ENCODE measurements at places on chromosomes 16 and 17. TPM values are rescaled to one million over a fixed set of nuclear protein-coding genes. Genes with fewer than 3 reads are reported as not detected.

DNA sequence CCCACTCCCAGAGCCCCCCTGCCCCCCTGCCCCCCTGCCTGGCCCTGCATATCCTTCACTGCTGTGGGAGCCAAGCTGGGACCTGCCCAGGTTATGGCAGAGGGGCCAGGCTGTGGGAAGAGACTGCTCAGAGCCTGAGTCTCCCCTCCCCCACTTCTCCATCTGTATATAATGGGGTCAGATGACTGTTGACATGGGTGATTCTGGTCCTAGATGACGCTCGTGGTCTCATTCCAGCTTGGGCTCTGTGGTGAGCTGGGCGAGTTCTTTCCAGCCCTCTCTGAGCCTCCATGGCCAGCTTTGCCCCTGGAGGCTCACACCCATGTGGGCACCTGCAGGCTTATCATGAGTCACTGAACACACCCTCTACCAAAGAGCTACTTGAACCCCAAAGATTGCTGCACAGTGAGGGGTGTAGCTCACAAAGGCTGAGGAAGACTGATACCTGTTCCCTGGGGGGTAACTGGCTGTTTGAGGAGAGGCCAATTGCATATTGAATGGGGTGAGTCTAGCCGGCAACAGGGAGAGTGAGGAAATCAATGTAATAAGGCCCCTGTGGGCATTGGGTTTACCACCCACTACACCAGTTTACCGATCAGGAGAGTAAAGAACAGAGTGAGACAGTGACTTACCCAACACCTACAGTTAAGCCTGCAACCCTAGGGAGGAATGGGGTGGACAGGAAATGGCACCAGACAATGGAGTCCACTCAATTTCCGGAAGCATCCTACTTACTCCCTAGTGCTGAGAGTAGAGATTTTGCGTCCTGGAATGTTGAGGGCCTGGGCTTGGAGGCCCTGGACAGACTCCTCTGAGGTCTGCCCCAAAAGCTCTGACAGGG is 4.2 kb upstream of the SREBF1 start:
- H3K27ac ChIP-seq = peak overlapping the region; percentile 98
- peak overlapping the region; percentile 66 for H3K4me3 ChIP-seq
- DNase-seq = no peak

- no peak overlapping the region for H3K4me3 ChIP-seq
- H3K27me3 ChIP-seq = no peaks in the 10 kb centered on the region
- no peak overlapping the region for H3K27ac ChIP-seq
- H3K4me1 ChIP-seq = no peaks in the 10 kb centered on the region
These were observed 56.1 kb upstream of the MAF start for GRCh38 chr16:79656553-79657115.

DNA sequence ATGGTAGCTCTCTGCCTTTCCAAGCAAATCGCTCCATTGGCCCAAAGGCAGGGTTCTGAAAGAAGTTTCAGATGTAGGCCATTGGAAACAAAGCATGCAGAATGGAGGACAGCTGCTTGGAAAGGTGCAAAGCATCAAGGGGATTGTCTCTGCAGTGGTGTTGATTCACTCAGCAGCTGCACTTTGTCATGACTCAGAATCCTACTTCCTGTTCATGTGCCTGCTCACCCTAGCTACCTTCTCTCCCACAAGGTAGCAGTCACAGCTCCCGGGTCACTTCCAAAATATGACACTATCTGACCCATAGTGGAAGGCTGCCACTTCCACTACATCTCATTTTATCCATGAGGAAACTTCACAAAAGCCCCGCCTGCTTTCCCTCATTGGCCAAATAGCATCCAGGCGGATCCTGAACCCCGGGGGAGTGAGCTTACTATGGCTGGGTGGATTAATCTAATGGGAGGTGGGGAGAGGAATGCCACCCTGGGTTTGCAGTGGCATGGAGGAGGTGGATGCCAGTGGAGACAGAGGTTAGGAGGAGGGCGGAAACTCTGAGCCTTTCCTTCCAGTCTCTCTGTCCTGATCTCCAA is 74.7 kb upstream of the NKD1 start:
- DNase-seq = no peak
- no peaks in the 10 kb centered on the region for H3K4me1 ChIP-seq
- H3K27me3 ChIP-seq = no peaks in the 10 kb centered on the region
- H3K36me3 ChIP-seq = no peaks in the 10 kb centered on the region

GRCh38 chr16:3503523-3503922 is 2.7 kb downstream of the CLUAP1 start:
- peaks cover 24% of the 10 kb centered on the region for H3K36me3 ChIP-seq
- no peaks in the 10 kb centered on the region for H3K27me3 ChIP-seq
- no peak for DNase-seq
- H3K27ac ChIP-seq = no peak overlapping the region

DNA sequence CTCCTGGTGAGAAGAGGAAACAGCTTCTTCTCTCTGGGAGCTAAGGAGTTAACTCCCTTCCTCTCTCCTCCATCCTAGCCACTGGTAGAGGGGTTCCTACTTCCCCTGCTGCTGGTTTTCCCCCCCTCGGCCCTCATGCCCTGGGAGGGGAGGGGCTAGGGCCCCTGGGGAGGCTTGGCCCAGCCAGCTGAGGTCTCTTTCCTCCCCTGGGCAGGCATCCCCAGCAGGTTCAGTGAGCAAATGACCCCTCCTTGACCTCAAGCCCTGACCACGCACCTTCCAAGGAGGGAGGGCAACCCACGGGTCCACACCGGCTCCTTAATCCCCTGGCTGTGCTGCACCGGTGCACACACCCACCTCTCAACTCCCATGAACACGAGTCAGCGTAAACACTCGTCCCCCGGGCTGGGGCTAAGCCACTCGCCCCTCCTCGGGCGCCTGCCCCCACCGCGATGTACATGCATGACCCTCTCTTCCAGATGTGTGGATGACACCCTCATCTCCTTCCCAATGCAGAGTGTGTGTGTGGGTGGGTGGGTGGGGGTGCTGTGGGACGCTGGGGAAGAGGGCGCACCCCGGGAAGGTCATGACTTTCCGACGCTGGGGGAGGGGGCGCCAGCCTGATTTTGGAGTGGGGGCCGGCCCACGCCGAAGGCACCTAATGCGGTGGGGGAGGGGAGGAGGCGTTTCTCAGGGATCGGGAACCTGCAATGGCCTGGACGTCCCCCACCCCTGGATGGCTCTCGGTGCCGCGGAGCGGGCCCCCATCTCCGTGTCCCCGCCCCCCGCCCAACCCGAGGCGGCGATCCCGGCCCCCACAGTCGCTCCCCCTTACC is 33.7 kb downstream of the SRCIN1 start:
- peaks cover 11% of the 10 kb centered on the region for H3K4me1 ChIP-seq
- no peak overlapping the region for H3K27ac ChIP-seq
- peak overlapping the region; percentile 50 for H3K4me3 ChIP-seq
- DNase-seq = no peak

DNA sequence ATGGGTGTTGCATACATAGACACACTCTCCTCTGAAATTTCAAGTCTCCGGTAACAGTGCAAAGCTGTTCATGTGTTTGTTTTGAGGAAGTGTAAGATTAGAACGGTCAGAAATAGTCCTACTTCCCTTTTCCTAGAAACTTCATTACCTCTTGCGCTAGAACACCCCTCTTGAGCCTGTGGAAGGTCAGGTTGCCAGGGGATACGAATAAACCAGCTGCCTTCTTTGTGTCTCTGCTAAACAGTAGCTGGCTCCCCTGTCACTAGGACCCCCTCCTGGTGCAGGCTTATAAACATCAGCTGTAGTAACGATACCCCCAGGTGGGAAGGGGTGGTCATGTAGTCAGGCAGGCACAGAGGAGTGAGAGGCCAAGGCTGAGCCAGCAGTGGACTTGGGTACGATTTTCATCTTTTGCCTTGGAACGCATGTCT is 113.4 kb upstream of the RCVRN start:
- no peak for DNase-seq
- H3K36me3 ChIP-seq = no peaks in the 10 kb centered on the region
- H3K27ac ChIP-seq = no peak overlapping the region
- H3K4me1 ChIP-seq = no peaks in the 10 kb centered on the region
- no peak overlapping the region for H3K4me3 ChIP-seq

DNA sequence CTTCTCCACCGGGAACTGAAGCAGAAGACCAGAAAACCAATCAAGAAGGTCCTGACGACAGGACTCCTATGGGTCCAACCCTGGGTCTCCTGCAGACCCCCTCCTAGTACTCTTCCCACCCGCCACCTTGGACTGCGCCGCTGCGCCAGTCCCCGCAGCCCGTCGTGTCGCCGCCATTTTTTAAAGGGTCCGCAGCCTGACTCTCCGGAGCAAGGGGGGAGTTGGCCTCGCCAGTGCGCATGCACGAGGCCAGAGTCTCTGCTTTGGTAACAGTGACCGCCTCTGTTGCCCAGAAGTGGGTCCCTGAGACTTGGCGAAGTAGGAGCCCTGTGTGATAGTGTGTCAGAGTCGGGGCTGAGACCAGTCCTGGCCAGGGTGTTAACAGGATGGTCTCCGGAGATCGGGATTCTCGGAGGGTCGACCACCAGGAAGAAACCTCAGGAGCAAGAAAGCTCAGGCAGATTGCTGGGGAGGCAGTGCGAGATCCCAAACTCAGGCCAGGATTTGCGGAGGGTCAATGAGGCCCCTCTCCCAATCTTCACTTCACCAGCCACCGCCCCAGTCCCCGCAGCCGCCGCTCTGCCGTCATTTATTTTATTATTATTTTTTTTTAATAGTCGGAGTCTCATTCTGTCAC is 612.5 kb downstream of the KCNJ18 start:
- DNase-seq = no peak
- H3K36me3 ChIP-seq = no peaks in the 10 kb centered on the region
- H3K27ac ChIP-seq = no peak overlapping the region

- H3K36me3 ChIP-seq = no peaks in the 10 kb centered on the region
- no peak overlapping the region for H3K4me3 ChIP-seq
- DNase-seq = no peak
- no peak overlapping the region for H3K27ac ChIP-seq
- H3K4me1 ChIP-seq = no peaks in the 10 kb centered on the region
These were observed 505.4 kb upstream of the RBFOX1 start for GRCh38 chr16:6827267-6827666.

DNA sequence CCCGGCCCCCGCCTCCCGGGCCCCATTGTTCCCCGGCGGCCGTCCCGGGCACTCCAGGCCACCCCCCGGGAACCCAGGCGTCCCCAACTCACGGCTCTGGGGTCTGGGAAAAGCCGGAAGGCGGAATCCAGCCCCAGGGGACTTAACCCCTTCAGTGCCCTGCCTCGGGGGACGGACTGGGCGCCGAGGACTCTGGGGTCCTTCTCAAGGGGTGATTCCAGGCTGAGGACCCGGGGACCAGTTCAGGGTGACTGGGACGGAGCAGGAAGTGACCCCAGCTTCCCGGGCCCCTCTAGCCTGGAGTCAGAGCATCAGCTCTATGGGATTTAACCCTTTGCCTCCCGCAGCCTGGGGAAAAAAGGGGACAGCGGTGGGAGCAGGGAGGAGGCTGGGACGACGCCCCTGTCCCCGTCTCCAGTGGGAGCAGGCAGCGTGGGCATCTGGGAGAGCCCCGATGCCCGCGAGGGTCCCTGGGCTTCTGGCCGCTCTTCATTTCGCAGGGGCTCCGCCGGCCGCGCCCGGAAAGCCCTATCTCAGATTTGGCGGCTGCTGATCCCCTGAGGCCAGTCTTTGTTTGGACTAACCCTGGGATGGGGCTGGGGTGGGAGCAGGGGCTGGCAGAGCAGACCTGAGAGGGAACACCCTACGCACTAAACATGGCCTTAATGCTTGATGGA is at the start of gene ZNF629:
Gene ZNF629, minus strand, starts transcription at position 270 of the 677 bp plus-strand sequence. CDS start 2,723 bp downstream, outside the sequence.
- H3K4me3 ChIP-seq = peak within 1 kb of the TSS; percentile 86
- DNase-seq = peak; percentile 85
- H3K36me3 ChIP-seq = peaks cover 22% of the 10 kb centered on the region
- H3K27me3 ChIP-seq = no peaks in the 10 kb centered on the region

- H3K27ac ChIP-seq = no peak overlapping the region
- DNase-seq = no peak
- no peak overlapping the region for H3K4me3 ChIP-seq
- no peaks in the 10 kb centered on the region for H3K36me3 ChIP-seq
- peaks cover 5% of the 10 kb centered on the region for H3K4me1 ChIP-seq
These were observed 8.8 kb downstream of the MMP25 start for GRCh38 chr16:3054965-3055733.

- no peak for DNase-seq
- no peak overlapping the region for H3K4me3 ChIP-seq
- no peak overlapping the region for H3K27ac ChIP-seq
- H3K36me3 ChIP-seq = no peaks in the 10 kb centered on the region
These were observed 19.9 kb downstream of the ZNF200 start for GRCh38 chr16:3214904-3215600.

- no peaks in the 10 kb centered on the region for H3K4me1 ChIP-seq
- H3K36me3 ChIP-seq = no peaks in the 10 kb centered on the region
These were observed 258.2 kb upstream of the TNRC6C start for GRCh38 chr17:77700165-77700881.

- H3K4me3 ChIP-seq = no peak overlapping the region
- H3K27me3 ChIP-seq = no peaks in the 10 kb centered on the region
- peaks cover 79% of the 10 kb centered on the region for H3K36me3 ChIP-seq
- no peaks in the 10 kb centered on the region for H3K4me1 ChIP-seq
These were observed 10.9 kb downstream of the SLC7A6OS start for GRCh38 chr16:68299571-68300453.

GRCh38 chr17:77200711-77201110 is 59.9 kb downstream of the SEC14L1 start:
- no peak overlapping the region for H3K27ac ChIP-seq
- peaks cover 90% of the 10 kb centered on the region for H3K36me3 ChIP-seq
- no peak overlapping the region for H3K4me3 ChIP-seq

- H3K27ac ChIP-seq = no peak overlapping the region
- H3K27me3 ChIP-seq = no peaks in the 10 kb centered on the region
- peaks cover 62% of the 10 kb centered on the region for H3K36me3 ChIP-seq
- no peaks in the 10 kb centered on the region for H3K4me1 ChIP-seq
- no peak for DNase-seq
These were observed 7.5 kb downstream of the ZNHIT3 start for GRCh38 chr17:36493956-36494355.

DNA sequence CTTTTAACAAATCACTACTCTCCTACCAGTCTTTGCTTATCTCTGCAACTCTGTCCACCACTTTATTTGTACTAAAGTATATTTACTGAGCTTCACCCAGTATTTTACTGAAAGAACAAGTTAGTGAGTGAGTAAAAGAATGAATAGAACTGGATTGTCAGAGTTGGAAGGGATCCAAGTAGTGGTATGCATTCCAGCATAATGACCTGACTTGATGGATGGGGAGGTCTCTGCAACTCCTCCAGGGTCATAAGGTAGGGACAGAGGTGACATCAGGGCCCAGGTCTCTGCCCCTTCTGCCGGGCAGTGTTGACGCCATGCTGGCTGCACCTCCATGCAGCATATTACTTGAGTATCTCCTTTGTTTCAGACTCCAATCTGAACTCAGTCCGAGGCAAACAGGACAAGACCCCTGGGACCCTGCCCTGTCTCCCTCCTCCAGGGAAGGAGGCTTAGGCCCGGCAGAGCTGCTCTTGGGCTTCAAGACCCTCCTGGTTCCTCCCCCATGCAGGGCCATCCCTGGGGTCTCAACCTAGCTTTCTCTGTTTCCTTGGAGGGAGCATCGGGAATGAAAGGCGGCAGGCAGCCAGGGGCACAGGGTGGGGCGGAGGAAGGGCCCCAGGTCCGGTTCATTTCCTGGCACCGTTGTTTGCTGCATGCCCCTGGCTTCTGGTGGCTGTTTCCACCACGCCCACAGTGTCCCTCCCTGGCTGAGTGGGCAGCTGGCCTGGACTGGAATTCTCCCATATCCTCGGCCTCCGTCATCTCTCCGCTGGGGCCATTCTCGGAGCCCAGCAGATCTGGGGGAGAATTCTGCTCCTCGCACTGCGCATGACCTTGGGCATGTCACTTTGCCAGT is 12.4 kb upstream of the ITGA3 start:
- peaks cover 25% of the 10 kb centered on the region for H3K4me1 ChIP-seq
- H3K27ac ChIP-seq = peak overlapping the region; percentile 58
- H3K4me3 ChIP-seq = no peak overlapping the region
- no peak for DNase-seq

The TNFSF12 gene
- 88.6 TPM for total RNA-seq

The MPP2 gene
- total RNA-seq = 16.7 TPM

The ZFHX3 gene
- total RNA-seq = 34.8 TPM

The ITGAD gene
- total RNA-seq = not detected

The NPIPA8 gene
- total RNA-seq = not detected

The CCL1 gene
- total RNA-seq = not detected

The MGAT5B gene
- total RNA-seq = not detected

The CDK5RAP3 gene
- 52.3 TPM for total RNA-seq

The NLRC3 gene
- total RNA-seq = 2.1 TPM

Data from ascending aorta (tissue), 2 donors.